ENCODE measurements at places on chromosomes 12 and 14.

DNA sequence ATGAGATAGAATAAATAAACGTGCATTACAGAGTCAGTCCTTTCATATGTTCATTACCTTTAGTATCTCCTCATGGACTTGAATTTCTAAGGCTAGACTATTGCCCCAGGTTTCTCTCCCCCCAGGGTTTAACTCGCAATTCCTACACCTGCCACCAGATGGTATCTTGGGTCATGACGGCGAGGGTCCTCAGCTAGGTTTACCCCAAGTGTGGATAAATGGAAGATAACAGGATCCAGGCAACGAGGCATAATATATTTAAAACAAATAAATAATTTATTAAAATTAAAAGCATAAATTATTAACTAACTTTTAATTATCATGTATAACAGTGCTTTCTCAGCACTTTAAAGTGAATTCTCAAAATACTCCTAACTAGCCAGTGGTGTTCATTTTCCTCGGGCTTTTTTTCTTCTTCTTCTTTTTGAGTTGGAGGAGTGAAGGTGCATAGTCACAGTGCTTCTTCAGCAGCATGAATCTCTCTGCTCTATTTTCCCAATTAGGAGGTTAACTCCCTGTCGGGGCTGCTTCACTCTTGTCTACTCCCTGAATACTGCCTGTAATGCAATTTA is 243.5 kb upstream of the CAND1 start:
- peak; percentile 65 for DNase-seq

GRCh38 chr14:95250936-95251335 is 68.8 kb downstream of the CLMN start:
- no peak for DNase-seq

- no peak for DNase-seq
Measured at GRCh38 chr12:125201090-125201489, 135.9 kb downstream of the AACS start.

- DNase-seq: peak; percentile 66
Measured at GRCh38 chr14:24674204-24674970, 40.4 kb upstream of the GZMB start.

- DNase-seq: no peak
Measured at GRCh38 chr12:131311764-131312163, 358.1 kb downstream of the ADGRD1 start.

DNA sequence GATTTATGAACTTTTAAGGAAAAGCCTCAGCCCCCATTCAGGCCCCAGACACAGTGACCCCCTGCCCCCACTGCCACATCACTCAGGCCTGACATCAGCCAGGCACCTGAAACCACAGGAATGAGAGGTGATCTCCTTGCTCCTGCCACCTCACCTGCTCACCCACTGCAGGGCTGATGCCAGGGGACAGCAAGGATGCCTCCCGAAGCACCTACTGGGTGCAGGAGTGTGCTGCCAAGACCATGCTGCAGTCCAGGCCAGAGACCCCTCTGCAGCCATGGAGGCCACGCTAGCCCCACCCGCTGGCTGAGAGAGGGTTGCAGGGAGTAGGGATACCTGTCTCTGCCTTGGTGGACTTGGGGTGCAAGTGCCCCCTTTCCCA is 18.6 kb upstream of the KRT7 start:
- no peak for DNase-seq

GRCh38 chr14:57846596-57846995 is 19.3 kb downstream of the SLC35F4 start:
- DNase-seq: no peak

GRCh38 chr12:111451649-111452129 is 46.0 kb downstream of the SH2B3 start:
- peak; percentile 82 for DNase-seq

- peak; percentile 46 for DNase-seq
Measured at GRCh38 chr12:53751336-53752191, at the start of gene CISTR. Gene CISTR, minus strand, starts transcription at chr12:53751979.

GRCh38 chr12:124603831-124604251 is 36.4 kb upstream of the NCOR2 start:
- peak; percentile 40 for DNase-seq

DNA sequence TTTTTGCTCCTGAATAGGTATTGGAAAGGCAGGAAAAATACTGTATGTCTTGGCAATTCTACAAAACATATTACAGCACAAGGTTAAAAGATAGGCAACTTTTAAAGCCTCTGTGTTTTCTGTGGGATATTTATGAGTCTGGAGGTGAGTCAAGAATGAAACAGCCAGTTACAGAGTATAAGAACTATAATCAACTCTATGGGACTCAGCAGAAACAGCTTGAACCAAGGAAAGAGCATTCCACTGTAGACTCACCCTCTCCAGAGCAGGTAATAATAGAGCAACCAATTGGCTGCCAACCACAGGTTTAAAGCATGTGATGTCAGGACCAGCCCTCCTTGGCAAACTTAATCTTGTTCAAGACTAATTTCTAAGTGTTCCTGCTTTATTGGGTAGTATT is 100.5 kb upstream of the MDM1 start:
- DNase-seq: no peak

GRCh38 chr12:33830070-33830469 is 192.2 kb upstream of the ALG10 start:
- DNase-seq: no peak

DNA sequence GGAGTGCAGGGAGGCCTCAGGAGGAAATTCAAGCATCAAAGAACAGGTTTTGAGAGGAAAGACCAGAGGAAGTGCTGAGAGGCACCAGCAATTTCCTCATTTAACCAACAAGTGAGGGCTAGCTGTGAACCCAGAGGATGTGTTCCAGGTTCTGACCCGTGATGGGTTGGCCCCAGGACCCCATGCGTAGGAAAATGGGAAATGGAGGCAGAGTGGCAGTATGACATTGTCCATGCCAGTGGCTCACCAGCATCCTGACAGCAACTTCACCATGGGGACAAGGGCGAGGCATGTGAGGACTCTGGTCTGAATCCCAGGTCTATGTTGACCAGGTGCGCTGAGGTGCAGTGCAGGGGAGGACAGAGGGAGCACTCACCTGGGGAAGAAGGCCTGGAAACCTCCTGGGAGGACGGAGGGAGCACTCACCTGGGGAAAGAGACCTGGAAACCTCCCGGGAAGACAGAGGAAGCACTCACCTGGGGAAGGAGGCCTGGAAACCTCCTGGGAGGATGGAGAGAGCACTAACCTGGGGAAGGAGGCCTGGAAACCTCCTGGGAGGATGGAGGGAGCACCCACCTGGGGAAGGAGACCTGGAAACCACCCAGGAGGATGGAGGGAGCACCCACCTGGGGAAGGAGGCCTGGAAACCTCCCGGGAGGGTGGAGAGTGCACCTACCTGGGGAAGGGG is 6.7 kb upstream of the CACNA2D4 start:
- no peak for DNase-seq

DNA sequence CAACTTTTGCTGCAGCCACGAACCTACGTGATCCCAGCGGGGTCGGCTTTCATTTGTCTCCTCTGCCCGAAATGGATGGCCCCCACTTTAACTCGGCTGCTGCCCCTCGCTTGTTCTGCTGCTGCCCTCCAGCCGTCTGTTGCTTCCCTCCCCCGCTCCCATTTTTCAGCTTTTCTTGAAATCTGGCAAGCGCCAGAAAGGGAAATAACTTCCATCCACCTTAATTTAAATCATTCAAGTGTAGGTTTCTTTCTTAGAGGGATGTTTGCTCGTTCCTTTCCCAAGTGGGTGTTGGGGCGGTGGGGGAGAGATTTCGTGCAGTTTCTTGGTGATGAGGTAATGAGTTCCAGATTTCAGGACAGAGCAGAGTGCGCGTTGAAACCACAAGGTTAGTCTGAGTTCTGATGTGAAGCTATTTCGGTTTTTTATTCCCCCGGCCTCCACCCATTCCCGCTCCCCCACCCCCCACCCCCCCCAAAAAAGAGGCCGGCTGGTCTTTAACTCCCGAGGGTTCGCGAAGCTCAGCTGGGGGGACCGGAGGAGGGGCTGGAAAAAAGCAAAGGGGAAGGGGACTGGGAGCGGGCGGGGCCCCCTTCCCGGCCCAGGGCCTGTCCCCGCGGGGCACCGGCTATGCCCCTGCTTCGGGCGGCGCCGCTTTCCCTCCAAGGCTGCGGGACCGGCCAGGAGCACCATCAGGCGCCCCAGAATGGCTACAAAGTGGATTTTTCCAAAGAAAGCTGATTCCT is 2.2 kb upstream of the ZFP36L1 start:
- DNase-seq: peak; percentile 62

DNA sequence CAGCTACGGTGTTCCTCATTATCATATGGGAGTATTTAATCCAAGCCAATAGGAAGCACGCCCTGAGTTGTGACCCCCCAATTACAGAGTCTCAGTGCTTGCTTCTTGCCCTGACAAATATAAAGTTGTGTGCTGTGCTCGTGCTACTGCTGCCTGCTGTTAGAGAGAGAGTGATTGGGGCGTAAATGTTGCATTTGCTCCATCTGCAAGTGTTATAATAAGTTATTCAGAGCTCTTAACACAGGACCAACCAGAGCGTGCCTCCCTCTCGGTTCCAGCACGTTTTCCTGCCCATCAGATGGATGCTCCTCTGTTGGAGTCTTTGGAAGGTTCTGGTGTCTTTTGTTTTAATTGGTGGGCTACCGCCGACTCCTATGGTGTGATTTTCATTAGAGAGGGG is 81.4 kb downstream of the TESC start:
- DNase-seq: no peak

DNA sequence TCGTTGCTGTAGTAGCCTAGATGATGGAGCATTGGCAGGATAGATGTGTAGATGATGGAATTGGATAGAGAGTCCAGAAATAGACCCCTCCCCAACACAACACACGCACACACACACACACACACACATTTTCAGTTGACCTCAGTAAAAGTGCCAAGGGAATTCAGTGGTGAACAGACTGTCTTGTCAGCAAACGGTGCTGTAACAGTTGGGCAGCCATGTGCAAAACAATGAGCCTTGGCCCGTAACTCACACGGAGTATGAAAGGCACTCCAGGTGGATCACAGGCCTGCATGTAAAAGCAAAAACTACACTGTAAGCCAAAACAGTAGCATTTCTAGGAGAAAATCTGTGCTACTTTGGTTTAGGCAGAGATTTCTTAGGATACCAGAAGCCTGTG is 87.8 kb downstream of the DDX51 start:
- DNase-seq: no peak

- DNase-seq: no peak
Measured at GRCh38 chr14:102523569-102524450, 14.2 kb upstream of the ANKRD9 start.

DNA sequence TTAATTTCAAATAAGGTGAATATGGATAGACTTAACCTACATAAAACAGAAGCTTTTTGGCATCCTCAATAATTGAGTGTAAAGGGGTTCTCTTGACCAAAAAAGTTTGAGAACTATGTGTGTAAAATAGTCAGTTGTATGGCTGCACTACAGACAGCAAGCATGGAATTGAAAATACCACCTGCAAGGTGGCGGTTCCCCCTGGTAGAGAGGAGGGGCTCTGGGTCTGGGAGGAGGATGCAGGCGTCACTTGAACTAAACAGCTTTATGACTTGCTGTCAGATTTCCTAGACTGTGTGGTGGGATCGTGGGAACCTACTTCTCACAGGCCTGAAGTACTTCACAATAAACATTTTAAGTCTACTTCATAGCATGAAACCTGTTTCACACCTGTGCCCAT is 6.3 kb downstream of the EVL start:
- DNase-seq: no peak

DNA sequence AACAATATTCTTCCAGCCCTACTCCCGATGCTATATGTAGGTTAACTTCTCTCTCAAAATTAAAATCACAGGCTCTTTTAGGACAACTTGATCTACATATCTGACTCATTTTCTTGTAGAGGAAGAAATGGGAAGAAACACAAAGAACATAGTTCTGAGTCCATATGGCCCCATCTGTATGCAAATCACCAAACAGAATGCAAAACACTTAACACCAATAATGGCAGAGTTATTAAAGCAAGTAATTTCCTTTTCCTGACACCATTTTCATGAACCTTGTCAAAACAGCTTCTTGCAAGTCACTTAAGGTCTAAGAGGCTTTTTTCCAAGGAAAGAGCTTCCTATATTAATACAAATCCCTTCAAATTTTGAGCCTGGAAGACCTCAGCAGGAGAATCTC is 300.4 kb upstream of the CLEC14A start:
- DNase-seq: no peak

- peak; percentile 47 for DNase-seq
Measured at GRCh38 chr12:96103067-96103644, 67.8 kb upstream of the LTA4H start.

- DNase-seq: no peak
Measured at GRCh38 chr14:88210426-88210825, 112.6 kb downstream of the KCNK10 start.

DNA sequence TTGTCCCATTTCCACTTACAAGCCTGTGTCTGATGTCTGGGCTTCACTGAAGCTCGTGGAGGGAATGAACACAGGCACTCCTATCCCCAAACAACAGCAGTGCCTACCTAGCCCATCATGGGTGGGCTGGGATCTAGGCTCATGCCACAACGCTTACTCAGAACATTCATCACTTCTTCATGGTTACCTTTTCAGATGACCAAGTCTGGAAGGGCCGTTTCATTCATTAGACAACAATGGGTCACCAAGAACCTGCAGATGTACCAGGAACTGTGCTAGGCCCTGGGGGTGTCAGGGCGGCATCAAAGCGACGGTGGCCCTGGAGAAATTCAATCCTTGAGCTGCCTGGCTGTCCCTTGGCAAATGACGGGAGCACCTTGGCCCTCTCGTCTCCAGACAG is 64.9 kb upstream of the FZD10 start:
- no peak for DNase-seq

DNA sequence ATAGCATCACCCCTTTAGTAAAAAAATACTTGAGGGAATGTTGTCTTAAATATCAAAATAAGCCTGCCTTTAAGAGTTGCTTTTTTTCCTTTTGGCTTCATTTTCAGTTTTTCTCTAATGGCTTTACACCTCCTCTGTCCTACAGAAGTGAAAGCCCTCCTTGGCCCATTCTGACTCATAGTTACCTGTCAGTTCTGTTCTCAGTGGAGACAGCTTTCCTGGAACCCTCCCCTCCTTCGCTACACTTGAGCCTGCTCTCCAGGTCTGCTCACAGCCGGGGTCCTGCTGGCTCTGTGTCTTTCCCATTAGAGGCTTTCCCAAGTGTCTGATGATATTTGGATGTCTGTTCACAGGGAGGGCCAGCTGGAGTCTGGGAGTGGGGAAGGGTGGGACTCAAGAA is 84.0 kb downstream of the PELI2 start:
- DNase-seq: no peak

DNA sequence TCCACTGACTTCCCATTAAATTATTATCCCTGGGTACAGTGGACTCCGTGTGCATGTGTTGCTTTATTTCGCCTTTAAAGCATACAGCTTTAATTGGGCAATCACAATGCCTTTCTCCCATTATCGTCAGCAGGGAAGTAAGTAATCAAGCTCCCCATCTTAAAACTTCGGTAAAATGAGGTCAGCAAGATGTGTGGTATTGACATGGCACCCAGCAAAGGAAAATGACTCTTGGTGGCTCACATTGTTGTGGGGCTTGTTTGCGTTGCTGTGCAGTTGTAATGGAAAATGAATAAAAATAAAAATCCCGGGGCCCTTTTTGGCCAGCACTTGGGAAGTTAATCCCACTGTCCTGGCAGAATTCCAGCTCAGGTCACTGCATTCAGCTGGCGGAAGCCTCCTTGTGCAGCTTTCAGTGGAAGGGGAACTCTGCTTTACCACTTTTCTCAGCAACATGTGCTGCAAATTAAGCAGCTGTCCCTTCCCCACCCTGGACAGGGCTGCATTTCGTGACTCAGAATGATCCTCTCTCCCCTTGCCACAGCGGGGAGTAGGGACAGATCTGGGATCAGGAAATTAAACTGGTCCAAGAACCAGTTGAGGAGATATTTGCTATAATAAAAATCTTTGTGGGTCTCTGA is 13.9 kb upstream of the ATP2A2 start:
- DNase-seq: peak; percentile 68

GRCh38 chr12:6684609-6685008 is 4.6 kb downstream of the ZNF384 start:
- peak; percentile 87 for DNase-seq
